Nucleus accumbens (tissue), 56 donors: ENCODE measurements at places on chromosomes 2 and 18.

DNA sequence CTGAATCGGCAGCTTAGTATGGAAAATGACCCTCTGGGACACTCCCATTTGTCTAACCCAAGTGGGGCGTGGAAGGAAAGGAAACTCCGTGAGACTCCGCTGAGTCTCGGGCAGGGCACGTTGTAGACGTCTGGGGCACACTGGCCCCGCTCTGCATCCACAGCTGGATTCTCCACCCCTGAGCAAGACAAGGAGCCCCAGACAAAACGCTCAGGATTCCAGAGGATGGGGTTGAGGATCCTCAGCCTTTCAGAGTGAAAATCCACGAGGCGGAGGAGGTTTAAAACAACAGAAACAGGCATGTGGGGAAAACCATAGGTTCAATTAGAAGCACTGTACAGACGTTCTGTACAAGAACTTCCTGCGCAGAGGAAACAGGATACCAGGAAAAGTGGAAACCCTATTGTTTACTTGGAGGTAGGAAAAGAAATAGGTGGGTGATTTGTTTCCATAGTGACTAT is 124.9 kb upstream of the ZNF236 start:
- no peak for DNase-seq

DNA sequence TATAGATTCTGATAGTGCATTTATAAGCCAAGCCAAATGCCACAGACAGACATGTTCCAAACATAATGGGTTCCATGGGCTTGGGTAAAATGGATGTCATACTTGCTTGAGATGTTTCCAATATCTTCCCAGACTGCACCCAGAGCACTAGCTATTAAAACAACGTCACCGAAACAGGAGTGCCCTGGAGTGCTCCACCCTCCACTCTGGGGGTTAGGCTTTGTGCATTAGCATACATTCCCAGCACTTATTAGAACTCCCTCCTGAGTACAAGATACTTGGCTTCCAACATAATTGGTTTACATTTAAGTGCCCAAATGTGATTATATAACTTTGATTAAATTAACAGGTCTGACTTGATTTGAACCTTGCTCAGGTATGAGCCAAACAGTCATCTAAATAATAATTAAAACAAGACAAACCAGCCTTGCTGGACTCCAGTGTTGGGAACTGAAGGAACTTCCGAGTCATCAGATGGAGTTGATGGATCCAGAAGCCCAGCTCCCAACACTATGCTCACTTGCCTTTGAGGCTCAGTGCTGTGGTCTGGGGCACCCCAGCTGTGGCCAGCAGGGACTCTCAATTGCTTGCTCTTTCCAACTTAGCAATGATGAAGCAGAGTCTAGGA is 60.5 kb upstream of the LGALSL start:
- no peak for DNase-seq

- no peak for DNase-seq
These were observed 91.8 kb downstream of the CABLES1 start for GRCh38 chr18:23226930-23227725.

GRCh38 chr2:33531549-33532059 is 55.2 kb downstream of the RASGRP3 start:
- no peak for DNase-seq

GRCh38 chr2:201806442-201807170 is at the start of gene CDK15:
Gene CDK15, plus strand, starts transcription at chr2:201806537. Its CDS starts 128 bp downstream, at chr2:201806665.
- no peak for DNase-seq
